ENCODE measurements at places on chromosomes 1 and 21.

DNA sequence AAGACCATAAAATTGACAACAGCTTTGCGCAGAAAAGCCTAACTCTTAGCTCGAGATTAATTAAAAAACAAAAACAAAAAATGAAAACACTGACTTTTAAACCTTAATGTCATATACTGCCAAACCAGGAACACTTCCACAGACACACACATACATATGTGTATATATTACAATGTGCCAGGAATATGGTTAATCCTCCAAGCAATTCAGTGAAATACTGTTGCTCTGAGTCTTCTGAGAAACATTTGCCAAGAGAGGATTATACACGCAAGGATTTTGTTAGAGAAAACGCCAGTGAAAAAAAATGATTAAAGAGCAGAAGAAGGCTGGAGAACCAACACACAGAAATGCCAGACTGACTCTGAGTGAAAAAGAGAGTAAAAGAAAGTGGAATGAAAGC is 116.7 kb upstream of the CHRM3 start:
- DNase-seq: no peak

DNA sequence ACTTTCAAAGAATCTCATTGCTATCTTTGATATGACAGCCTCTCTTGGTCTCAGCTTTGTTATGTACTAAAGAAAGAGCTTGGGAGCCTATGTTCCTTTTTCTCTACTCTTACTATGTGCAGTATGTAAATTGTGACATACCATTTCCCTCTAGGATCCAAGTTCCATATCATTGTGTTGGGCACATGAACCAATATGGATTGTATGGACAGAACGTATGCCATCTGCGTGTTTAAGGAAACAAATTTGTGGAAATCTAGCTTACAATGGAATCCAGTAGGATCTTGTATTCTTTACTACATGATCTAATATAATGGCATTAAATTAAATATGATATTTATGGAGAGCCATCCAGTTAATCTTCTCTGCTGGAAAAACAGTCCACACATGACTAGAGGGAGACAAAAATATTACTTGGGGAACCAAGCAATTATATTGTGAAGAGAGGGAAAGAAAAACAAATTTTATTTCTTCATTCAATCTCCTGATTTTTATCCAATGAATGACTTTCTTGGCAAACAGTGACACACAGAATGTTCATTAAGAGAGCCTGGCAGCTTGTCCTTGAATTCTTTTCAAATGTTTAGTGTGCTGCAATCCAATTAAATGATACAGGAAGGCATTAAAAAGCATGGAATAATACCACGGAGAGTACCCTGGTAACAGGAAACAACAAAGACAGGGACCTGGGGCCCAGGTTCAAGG is 106.5 kb upstream of the DAB1 start:
- DNase-seq: no peak

- DNase-seq: no peak
Observed at GRCh38 chr1:147622731-147623130, 47.6 kb downstream of the ACP6 start.

GRCh38 chr1:234601301-234602017 is 8.5 kb downstream of the IRF2BP2 start:
- no peak for DNase-seq

GRCh38 chr1:31580891-31581603 is 4.7 kb downstream of the TINAGL1 start:
- no peak for DNase-seq

GRCh38 chr21:21079646-21080045 is 81.4 kb downstream of the NCAM2 start:
- DNase-seq: no peak

GRCh38 chr1:248788327-248788726 is 32.8 kb upstream of the LYPD8 start:
- no peak for DNase-seq

DNA sequence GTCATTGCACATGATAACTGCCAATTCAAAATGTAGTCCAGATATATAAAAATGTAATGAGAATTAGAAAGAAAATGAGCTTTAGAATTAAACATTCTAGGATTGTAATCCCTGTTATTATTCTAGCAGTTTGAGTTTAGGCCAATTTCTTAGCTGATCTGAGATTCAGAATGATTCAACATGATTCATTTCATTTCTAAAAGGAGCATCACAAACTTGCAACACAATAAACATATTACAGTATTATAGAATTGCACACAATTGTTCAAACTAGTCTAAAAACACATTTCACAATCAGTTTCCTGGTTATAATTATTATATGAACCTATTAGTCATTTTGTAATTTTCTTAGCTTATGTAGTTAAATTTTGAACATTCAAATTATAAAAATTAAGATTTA is 43.3 kb upstream of the TSHB start:
- no peak for DNase-seq

DNA sequence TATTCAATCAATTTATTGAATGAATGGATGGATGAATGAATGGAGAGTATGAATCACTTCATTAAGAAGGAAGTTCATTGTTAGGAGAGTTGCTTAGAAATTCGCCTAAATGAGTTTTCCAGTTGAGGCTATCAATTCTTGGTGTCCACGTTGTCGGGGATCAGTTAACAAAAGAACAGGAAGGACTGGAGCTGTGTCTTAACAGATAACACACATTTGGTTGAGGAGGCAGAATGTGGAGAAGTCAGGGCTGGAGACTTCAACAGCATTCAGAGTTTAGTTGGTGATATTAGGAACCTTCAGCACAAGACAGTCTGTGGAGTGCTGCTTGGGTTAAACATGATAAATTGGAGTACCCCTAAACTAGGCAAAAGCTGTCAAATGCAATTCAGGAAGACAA is 33.7 kb downstream of the ZBTB18 start:
- no peak for DNase-seq

- no peak for DNase-seq
Observed at GRCh38 chr1:59485171-59485570, 188.3 kb downstream of the FGGY start.

DNA sequence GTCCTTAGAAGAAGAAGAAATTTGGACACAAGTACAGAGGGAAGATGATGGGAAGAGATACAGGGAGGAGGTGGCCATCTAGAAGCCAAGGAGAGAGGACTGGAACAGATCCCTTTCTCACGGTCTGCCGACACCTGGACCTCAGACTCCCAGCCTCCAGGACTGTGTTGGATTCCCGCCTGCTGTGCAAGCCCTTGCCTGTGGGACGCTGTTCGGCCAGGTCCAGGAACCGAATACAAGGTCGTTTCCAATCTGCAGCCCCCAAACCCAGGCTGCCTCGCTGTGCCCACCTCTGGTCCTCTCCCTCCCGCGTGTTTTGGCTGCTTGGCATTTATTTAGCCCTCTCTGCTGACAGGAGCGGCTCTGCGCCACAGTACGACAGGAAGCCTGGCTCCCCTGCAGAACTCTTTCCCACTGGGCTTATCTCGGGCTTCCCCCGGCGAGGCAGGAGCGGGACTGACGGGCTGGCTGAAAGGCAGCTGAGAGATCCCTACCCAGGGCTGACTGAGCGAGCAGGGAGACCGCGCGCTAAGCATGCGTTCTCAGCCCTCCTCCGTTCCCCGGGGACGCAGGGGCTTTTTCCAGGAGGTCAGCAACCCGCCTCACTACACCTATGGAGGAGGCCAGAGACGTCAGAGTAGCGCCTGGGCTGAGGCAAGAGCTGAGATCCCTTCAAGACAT is 238.4 kb downstream of the TNR start:
- DNase-seq: no peak

GRCh38 chr1:110696818-110697217 is 22.1 kb upstream of the KCNA3 start:
- no peak for DNase-seq

- DNase-seq: no peak
Observed at GRCh38 chr1:164605254-164606091, 46.5 kb downstream of the PBX1 start.

- DNase-seq: no peak
Observed at GRCh38 chr1:145782272-145783099, 41.4 kb downstream of the RNF115 start.

DNA sequence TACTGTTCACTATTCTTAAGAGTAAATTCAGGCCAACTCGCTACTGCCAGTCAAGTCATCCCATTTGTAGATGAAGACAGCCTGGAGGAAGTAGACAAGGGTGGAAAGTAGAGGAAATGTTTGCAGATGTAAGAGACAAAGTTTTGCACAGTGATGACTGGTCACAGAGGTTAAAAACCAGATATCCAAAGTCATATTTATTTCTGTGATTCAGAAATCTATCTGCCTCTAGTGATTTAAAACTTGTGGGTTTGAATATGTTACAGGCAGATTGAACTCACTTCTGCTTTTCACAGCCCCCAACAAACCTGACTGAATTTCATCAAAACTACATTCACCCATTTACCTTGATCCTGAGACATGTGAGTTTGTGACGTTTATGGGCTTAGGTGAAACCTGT is 484.7 kb upstream of the C1orf87 start:
- no peak for DNase-seq

- no peak for DNase-seq
Observed at GRCh38 chr1:57254022-57254421, 169.8 kb downstream of the DAB1 start.

DNA sequence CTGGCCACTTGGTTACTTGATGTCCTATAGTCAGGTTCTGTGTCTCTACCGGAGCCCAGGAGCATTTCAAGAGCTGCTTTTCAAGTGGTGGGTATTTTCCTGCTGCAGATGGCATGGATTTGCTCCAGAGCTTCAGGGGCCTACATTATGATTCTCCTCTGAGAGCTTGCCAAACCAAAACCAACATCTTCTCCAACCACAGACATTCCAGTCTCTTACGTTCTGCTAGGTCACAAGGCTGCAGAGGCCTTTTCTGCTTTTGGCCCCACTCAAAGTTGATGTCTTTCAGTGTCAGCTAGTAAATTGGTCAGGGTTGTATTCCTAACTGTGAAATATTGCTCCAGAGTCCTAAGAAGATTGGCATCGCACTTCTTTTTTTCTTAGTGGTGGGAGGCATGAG is 14.7 kb upstream of the AQP10 start:
- DNase-seq: no peak

- no peak for DNase-seq
Observed at GRCh38 chr1:216559359-216559758, 136.1 kb upstream of the USH2A start.

DNA sequence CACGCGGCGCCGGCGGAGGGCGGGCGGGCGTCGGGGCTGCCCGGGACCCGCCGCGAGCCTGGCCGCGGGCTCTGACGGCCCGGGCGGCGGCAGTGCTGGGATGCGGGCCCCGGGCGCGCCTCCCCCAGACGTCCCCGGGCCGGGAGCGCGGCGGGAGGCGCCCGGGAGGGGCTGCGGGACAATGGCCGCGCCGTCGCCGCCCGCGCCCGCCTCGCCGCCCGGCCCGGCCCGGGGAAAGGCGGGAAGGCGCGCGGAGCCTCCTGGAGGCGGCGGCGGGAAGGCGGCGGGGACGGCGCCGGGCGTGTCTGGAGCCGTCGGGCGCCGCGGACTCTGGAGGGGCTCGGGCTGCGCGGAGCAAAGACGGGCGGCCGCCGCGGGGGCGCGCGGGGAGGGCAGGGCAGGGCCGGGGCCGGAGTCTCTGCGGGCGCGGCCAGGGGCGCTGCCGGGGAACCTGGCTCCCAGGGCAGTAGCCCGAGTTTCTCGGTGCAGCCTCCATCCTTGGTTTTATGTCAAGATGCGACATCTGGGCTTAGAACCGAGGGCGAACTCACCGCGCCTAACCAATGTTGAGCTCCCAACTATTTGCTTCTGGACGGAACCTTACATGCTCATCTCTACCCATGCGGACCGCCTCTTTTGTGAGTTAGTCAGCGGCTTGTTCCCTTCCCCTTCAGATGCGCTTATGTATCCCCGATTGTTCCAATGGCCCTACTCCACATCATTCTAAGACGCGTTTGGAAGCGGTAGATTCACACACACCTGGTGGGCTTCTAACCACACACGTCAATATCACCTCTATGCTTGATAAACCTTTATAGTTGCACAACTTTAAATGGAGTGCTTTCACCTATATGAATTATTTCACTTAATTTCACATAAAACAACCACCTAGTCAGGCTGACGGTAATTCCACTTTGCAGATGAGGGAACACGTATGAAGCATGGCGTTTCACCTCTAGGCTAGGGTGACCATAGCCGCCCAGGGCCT is 651 bp downstream of the ZBTB8A start:
- no peak for DNase-seq

GRCh38 chr1:236893626-236894545 is 98.8 kb downstream of the MTR start:
- no peak for DNase-seq

- no peak for DNase-seq
Observed at GRCh38 chr1:32724678-32725614, 22.4 kb upstream of the SYNC start.

- no peak for DNase-seq
Observed at GRCh38 chr1:219439376-219439775, 173.5 kb downstream of the ZC3H11B start.

- DNase-seq: no peak
Observed at GRCh38 chr1:175797576-175797975, 54.2 kb upstream of the TNR start.

DNA sequence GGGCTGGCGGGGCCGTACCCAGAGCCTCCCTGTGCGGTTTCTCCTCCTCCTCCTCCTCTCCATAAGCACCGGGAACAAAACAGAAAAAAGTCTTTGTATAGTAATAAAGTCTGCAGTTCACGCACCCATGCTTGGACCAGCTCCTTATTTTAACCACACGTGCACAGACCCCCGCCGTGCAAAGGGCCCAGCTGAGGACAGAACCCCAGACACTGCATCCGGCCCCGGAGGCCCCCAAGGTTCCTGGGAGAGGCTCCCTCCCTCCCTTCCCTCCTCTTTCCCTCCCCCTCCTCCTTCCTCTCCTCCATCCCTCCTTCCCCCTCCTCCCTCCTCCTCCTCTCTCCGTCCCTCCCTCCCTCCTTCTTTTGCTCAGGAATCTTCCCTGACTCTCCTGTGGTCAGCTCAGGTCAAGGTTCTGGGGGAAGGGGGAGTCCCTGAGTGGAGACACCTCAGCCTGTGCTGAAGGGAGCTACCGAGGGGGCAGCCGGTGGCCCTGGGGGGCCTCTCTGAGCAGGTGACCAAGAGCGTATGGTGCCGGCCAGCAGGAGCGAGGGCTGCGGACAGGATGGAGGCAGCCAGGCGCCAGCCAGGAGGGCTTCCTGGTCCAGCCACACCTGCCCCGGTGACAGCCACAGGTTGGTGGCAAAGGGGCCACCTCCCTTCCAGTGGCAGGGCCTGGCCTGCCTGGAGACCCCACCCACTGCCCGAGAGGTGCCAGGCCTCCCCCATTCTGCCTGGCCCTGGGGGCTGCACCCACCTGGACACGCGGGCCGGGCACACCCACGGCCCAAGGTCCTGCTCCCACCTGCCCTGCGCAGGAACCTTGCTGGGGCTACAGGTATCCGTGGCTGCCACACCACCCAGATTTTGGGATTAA is 3.2 kb upstream of the TTLL10 start:
- DNase-seq: no peak
